ENCODE measurements at places on chromosomes 11 and 22.

GRCh38 chr11:46119352-46120216 lies 1.7 kb downstream of the PHF21A start:
- no peak for DNase-seq

- peak; percentile 37 for DNase-seq
Measured at GRCh38 chr22:26658671-26659478, 1.5 kb downstream of the MIAT start.

DNA sequence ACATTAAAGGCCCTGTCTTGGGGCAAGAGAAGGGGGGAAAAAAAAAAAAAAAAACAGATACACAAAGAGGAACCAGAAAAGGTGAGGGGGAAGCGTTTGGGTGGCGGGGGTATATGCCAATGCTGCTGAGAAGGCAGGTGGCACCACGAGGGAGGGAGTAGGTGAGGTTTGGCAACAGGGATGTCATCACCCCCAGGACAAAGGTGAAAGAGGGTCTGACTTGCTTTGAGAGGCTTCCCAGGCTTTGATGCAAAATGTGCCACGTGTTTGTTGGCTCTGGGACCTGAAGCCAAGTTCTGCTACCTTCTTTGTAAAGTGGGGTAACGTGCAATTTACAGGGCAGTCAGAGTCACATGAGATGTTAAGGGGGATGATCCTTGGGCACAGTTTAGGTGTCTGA lies 4.1 kb downstream of the YPEL1 start:
- DNase-seq = no peak

DNA sequence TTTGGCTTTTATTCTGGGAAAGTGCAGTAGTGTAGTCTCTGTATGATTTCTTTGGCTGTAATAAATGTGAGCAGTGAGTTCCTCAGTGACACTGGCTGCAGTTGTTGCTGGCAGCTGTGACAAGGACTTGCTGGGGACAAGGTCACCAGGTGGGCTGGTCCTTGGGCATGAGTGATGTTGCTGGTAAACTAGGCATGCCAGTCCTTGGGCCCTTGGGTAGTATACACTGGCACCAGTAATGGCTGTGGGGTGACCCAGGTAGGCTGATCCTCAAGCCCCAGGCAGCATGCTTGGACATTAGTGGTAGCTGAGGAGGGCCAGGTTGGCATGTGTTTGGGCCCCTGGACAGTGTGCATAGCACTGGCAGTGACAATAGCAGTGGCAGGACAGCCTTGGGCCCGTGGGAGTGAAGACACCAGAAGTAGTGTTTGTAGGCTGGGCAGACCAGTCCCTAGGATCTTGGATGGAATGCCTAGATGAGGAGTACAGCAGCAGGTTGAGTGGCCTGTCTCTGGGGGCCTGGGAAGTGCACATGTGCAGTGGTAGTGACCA lies 164.3 kb downstream of the GUCY1A2 start:
- DNase-seq = no peak

GRCh38 chr11:57460758-57461749 lies 726 bp downstream of the RTN4RL2 start:
- DNase-seq = no peak

DNA sequence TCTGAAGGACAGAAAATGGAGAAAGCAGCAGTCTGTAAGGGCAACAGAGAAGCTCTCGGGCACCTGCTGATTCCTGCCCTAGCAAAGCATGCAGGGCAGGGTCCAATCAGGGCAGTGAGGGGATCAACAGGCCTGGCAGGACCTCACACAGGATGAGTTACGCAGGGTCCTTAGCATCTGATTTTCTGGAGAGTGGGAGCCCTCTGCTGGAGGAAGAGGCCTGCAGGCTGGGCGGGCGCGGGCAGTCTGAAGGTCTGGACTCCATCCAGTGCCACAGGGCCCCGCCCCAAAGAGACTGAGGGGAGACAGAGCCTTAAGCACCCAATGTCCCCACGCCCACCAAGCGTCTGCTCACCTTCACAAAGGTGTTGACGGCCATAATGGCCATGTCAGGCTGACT lies 28.9 kb downstream of the AP1B1 start:
- no peak for DNase-seq

- DNase-seq = no peak
Measured at GRCh38 chr11:64371201-64371600, 12.2 kb downstream of the RPS6KA4 start.

- DNase-seq = no peak
Measured at GRCh38 chr11:134483291-134483690, 71.2 kb upstream of the B3GAT1 start.

- DNase-seq = no peak
Measured at GRCh38 chr11:48062649-48063048, 82.3 kb downstream of the PTPRJ start.

- DNase-seq = no peak
Measured at GRCh38 chr22:37260155-37260795, 16.2 kb upstream of the RAC2 start.

DNA sequence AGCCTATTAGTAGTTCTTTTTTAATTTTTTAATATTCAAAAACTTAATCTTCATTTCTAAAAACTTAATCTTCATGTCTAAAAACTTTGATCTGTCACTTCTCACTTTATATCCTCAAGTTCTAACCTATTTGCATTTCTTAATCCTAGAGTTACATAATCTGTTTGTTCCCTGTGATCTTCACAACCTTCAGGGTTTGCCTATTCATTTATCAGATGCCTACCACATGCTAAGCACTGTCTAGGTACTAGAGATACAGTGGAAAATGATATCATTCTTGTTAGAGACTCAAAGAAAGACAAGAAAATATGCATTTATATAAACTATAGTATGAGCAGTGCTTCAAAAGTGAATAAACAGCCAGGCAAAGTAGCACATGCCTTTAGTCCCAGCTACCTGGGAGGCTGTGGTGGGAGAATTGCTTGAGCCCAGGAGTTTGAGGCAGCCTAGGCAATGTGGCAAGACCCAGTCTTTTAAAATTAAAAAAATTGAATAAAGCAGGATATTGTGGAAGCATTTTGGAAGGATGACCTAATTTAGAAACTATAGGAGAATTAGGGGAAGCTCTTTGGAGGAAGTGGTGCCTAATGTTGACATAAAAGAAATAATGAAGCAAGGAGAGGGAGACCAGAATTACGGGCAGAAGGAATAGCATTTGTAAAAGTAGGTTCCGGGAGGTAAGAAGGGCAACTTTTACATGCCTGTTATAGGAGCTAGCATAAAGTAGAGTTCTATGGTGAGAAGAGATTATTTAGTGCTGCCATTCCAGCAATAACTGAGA lies 54.4 kb upstream of the GRK2 start:
- DNase-seq = no peak

DNA sequence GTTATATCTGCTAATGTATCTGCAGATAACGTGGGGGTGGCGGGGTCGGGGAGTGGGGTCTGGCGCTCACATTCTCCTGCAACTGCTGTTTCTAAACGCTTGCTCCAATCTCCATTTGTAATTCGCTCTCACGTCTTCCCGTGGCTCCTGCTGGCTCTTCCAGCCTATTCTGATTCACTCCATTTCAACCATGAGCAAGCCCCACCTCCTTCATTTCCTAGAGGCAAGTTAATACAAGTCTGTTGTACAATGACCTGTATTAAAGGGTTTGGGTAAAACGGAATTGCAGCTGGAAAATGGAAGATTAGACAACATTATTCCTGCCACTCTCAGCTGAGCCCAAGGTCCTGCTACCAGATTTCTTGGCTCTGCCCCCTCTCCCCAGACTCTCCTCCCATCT lies 132.3 kb downstream of the CSNK2A3 start:
- DNase-seq = no peak

GRCh38 chr11:116504541-116505297 lies 268.1 kb downstream of the BUD13 start:
- no peak for DNase-seq

DNA sequence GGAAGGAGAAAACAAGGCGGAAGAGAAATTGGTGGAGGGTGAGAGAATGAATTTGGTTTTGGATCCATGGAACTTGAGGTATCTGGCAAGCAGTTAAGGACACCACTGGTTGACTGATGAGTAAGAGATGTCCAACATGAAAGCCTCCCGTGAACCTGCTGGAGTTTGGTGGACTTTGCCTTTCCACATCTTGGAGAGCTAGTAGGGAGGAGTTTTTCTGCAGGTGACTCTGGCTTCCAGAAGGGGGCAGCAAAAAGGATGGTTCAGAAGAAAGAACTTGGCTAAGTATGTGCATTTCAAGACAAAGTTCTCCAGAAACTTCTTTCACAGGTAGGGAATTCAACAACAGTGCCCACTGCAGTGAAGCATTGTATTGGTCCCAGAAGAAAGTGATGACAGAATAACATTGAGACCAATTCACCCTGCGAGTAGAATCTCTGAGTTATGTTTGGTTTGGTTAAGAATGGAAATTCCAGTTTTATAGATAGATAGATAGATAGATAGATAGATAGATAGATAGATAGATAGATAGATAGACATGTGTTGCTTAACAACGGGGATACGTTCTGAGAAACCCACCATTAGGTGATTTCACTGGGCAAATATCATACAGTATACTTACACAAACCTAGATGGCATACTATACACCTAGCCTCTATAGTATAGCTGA lies 28.5 kb downstream of the DCDC1 start:
- no peak for DNase-seq

- DNase-seq = peak; percentile 97
Measured at GRCh38 chr22:40044102-40044869, 49.5 kb downstream of the FAM83F start.

DNA sequence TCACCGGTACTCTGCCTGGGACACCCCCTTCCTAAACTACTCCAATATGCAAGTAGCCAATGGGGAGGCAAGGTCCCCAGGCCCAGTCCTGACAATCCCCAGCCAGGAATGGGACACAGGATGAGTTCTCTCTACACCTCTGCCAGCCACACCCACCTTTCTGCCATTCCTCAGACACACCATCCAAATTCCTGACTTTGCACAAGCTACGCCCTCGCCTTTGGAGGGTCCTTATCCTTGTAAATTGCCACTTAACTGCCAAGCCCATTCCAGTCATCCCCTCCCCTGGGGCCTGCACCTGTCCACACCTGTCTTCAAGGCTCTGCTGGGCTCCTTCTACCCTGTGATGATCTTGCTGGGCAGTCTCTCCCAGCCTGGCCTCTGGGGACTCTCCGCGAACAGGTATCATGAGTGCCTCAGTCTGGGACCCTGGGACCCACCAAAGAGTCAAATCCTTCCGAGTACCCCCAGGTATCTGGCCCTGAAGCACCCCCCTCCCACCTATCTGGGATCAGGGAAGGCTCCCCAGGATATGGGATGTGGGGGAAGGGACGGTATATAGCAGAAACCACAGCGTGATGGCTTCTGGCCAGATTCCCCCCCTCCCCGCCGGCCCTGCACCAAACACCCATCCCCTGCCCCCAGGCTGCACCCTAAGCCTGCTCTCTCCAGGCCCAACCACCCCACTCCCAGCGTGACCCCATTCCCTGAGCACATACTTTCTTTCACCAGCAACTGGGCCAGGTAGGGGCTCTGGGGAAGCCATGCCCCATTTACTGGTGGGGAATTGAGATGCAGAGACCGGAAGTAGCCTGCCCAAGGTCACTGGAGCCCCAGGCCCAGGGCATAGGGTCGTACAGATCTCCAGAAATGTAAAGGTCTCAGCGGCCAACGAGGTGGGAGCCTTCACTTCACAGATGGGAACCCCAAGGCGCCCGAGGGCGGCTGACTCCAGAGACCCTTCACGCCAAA lies 806 bp downstream of the ARAP1 start:
- DNase-seq = no peak

GRCh38 chr11:133896642-133897330 lies 51.5 kb upstream of the SPATA19 start:
- no peak for DNase-seq

- DNase-seq = no peak
Measured at GRCh38 chr11:61552108-61552635, 28.7 kb downstream of the SYT7 start.

- no peak for DNase-seq
Measured at GRCh38 chr11:111912535-111912934, at the start of gene HSPB2. TSS of gene HSPB2 (plus strand) at chr11:111912734. CDS start at chr11:111912830, 96 bp downstream.

DNA sequence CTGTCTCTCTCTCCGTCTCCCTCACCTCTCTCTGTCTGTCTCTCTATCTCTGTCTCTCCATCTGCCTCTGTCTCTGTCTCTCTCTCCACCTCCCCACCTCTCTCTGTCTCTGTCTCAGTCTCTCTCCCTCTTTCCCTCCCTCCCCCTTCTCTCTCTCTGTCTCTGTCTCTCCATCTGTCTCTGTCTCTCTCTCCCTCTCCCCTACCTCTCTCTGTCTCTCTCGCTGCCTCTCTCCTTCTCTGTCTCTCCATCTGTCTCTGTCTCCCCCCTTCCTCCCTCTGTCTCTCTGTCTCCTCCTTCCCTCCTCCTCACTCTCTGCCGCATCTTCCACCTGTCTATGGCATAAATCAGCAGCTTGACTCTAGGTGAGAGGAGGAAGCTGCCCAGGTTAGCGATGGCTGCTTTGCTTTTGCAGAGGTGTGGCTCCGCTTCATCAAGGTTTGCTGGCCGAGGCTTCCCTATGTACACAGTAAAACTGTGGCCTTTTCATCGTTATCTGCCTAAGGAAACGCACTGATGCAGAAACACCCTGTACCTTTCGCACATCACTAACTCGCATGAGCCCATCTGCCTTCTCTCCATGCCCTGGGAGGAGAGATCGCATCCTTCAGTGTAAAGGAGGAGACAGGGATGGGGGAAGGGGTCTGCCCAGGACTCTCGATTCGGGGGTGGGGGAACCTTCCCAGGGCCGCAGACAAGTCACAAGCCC lies 44.5 kb downstream of the ANO1 start:
- no peak for DNase-seq

DNA sequence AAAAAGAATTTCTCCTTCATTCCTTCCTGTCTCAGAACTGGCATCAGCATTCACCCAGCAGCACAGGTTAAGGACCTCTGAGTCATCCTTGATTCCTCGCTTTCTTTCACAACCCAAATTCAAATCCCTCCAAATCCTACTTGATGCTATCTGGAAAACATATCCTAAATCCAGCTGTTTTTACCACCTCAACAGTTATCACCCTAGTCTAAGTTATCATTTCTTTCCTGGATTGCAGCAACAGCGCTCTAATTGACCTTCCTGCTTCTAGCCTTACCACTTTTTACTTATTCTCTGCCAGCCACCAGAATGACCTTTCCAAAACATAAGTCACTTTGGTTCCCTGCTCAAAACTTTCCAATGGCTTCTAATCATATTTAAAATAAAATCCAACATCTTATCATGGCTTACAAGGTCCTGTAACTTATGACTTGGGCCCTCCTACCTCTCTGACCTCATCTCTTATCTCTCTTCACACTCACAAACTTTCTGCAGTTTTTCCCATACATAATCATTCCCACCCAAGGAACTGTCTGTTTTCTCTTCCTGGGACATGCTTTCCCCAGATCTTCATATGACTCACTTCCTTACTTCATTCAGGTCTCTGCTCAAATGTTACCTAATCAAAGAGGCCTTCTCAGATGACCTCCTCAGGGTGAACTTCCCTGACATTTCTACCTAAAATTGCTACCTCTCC lies 119.4 kb downstream of the TTC28 start:
- peak; percentile 40 for DNase-seq

- DNase-seq = no peak
Measured at GRCh38 chr11:56885177-56885576, 103.5 kb upstream of the OR5AK2 start.

Data from GM04503 (cell line).